ENCODE measurements at places on chromosomes 5 and 9.

DNA sequence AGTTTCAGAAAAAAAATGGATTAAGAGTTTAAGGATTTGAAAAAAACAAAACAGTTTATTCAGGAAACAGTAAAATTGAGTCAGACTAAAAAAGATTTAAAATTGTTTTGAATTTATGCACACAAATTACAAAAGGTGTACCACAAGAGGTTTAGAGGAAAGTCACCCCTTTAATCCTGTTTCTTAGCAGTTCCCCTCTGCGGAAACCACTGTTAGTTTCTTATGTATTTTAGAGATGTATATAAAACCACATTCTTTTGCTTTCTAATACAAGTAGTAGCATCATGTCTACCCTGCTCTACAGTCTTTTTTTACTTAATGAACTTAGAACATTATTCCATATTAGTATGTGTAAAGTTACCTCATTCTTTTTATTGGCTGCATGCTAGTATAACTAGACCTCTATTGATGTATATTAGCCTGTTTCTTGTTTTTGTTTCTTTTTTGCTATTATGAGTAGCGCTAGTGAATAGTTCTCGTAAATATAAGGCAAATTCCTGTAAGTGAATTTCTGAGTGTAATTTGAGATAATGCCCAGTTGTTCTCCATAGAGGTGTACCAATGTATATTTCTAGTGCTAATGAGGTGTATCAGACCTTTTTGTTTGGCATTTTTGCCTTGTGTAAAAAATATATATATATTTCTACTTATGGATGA lies 20.0 kb downstream of the GPBP1 start:
- no peak for DNase-seq

GRCh38 chr9:82082563-82082962 lies 94.0 kb downstream of the SPATA31D1 start:
- DNase-seq: no peak

GRCh38 chr9:92978345-92978875 lies 31.1 kb downstream of the FGD3 start:
- no peak for DNase-seq

GRCh38 chr9:129173296-129174101 lies 4.6 kb downstream of the IER5L start:
- DNase-seq: peak; percentile 57

GRCh38 chr9:95640336-95640735 lies 123.6 kb upstream of the PTCH1 start:
- no peak for DNase-seq

GRCh38 chr5:159804121-159804520 lies 112.2 kb upstream of the ADRA1B start:
- no peak for DNase-seq

DNA sequence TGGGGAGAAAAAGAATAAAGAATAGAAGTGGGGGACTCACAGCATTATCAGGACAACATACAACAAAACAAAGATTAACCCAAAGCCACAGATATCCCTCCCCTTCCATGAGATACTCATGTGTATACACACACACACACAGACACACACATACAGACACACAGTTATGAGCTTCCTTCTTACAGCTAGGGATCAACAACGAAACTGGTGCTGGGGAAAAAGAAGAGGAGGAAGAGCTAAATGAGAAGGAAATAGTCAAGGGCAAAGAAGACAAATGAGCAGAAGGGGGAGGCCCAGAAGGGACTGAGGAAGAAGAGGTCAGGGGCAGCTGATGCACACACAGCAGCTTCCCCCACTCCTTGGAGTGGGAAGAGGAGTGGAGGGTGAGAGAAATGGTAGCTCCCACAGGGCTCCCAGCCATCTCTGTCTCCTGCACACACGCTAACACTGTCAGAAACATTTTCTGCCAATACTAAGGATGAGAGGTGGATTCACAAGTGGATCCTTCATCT lies 66.2 kb downstream of the SIL1 start:
- no peak for DNase-seq

DNA sequence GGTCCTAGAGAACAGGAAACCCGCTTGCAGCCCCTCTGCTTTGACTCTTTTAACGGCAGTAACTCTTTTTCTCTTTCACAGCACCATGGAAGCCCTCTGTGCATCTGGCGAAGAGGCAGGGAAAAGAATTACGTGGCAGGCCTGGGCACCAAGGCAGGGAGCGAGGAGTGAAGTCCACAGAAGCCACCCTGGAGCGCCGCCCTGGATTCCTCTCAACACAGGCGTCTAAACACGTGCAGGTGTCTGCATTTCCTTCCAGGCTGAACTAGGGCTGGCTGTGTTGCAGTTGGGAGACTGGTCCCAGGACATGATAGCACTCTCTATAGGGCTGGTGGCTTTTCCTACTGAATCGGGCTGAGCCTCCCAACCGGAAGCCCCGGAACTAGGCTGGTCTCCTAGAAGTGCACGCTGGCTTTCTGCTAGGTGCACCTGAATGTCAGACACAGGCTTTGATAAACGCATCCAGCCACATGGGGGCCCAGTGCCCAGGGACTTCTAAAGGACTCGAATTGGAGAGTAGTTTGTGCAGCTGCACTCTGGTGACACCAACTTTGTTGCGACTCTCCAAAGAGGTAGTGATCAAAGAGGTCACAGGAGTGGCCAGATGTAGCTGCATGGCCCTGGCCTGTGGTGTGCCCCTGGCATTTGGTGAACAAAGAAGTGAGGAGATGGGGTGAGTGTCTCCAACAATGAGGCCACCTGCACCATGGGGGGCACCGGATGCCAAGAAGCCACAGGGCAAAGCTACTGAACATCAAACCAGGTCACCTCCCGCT lies 54.5 kb downstream of the AK8 start:
- no peak for DNase-seq

- peak; percentile 79 for DNase-seq
These were observed 57.0 kb downstream of the C9orf153 start for GRCh38 chr9:86202338-86202882.

DNA sequence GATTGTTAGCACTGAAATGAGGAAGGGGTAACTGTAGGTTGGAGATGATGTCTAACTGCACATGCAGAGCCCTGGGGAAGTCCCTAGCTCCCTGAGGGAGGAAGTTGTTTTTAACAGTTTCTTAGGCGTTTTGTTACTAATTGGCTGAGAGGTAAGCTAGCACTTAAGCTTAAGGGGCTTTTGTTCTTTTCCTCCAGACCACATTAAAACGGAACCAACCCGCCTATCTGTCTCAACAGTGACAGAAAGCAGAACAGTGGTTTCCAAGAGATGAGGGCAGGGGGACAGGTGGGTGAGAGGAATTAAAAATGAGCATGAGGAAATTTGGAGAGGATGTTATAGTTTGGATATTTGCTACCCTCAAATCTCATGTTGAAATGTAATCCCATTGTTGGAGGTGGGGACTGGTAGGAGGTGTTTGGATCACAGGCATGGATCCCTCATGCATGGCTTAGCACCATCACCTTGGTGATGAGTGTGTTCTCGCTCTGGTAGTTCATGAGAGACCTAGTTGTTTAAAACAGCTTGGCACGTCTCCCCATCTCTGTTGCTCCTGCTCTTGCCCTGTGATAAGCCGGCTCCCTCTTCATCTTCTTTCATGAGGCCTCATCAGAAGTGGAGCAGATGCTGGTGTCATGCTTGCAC lies 38.9 kb downstream of the LYRM7 start:
- DNase-seq: no peak

- DNase-seq: no peak
These were observed 337.4 kb upstream of the GRIA1 start for GRCh38 chr5:153153086-153153485.

- DNase-seq: no peak
These were observed 175.3 kb downstream of the RFK start for GRCh38 chr9:76218886-76219445.

DNA sequence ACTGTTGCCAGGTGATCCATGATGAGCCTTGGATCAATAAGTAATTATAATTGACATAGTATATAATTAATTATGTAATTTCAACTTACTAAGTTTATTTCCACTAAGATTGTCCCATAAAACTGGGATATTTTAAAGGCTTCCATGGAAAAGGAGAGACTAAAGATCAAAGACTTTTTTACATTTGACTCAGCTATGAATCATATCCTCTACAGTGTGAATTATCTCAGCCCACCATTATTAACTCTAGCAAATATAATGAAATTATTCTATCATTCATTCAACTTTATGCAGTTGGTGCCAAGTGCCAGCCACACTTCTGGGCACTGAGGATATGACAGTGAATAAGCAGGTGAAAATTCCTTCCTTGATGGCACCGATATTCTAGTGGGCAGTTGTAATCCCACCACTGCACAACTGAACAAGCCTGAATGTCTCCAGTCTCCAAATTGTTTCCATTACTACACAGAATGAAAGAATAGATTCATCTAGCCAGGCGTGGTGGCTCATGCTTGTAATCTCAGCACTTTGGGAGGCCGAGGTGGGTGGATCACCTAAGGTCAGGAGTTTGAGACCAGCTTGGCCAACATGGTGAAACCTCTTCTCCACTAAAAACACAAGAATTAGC lies 21.9 kb upstream of the TXN start:
- peak; percentile 21 for DNase-seq

GRCh38 chr9:134061019-134061687 lies 6.7 kb downstream of the BRD3 start:
- no peak for DNase-seq

GRCh38 chr5:111076091-111076490 lies 4.6 kb downstream of the TSLP start:
- DNase-seq: no peak

GRCh38 chr9:97980918-97981845 lies 2.0 kb upstream of the ANP32B start:
- no peak for DNase-seq

DNA sequence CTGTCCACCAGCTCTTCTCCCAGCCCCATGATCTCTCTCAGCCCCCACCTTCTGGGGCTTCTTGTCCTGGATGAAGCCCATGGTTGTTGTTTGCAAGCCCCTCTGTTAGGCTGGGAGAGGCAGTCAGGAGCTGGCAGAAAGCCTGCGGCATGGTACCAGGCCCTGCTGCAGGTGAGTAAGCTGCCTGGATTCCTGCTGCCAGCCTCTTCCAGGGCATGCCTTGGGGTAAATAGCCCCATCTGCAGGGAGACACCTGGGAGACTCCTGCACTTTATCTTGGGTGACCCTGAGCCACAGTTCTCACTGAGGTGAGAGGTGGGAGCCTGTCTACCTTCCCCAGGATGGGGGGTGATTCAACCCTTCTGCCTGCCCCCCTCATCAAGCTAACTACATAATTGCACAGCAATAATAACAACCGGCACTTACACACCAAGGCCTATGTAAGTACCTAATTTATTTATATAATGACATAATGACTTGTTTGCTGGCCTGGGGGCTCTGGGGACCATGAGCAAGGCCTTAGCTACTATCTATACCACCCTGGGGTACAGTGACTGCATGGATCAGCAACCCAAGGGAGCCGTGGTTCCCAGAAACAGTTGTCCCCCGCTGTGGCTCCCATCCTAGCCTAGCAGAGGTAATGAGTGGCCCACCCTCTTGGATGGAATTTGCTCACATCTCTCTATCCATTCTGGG lies 116.0 kb downstream of the PSD2 start:
- DNase-seq: no peak

GRCh38 chr5:157610990-157611389 lies 35.4 kb upstream of the ADAM19 start:
- DNase-seq: no peak

DNA sequence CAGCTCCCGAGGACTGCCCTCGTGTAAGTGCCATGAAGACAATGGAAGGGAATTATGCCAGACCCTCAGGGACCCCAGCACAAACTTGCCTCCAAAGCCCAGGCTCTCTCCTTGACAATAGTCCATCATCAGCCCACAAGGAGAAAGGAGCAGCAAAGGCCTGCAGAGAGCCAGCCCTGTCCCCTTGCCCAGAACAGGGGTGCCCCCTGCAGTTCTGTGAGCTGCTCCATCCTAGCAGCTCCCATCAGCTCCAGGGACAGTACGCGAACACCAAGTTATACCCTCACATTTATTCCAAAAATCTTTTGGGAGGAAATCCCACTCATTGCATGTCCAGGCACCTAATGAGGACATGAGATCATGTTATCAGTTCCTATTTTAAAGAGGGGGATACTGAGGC lies 11.1 kb downstream of the BARX1 start:
- no peak for DNase-seq

GRCh38 chr5:23330726-23331125 lies 176.7 kb upstream of the PRDM9 start:
- no peak for DNase-seq

DNA sequence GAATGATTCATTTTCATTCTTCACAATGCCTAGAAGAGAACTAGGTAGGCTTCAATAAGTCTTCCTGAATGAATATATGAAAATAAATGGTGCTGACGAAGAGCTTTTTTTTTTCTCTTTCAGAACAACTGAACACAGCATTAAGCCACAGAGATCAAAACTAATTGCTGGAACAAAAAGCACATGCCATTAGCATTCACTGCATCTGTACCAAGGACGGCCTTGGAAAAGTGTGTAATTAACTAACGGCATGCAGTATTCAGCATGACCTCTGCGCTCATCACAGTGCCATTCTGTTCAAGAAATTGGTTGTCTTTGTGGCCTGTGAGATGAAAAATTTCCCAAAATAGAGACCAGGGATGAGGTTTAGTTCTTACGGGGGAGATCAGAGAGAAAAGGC lies 99.3 kb downstream of the NUDT12 start:
- DNase-seq: no peak

DNA sequence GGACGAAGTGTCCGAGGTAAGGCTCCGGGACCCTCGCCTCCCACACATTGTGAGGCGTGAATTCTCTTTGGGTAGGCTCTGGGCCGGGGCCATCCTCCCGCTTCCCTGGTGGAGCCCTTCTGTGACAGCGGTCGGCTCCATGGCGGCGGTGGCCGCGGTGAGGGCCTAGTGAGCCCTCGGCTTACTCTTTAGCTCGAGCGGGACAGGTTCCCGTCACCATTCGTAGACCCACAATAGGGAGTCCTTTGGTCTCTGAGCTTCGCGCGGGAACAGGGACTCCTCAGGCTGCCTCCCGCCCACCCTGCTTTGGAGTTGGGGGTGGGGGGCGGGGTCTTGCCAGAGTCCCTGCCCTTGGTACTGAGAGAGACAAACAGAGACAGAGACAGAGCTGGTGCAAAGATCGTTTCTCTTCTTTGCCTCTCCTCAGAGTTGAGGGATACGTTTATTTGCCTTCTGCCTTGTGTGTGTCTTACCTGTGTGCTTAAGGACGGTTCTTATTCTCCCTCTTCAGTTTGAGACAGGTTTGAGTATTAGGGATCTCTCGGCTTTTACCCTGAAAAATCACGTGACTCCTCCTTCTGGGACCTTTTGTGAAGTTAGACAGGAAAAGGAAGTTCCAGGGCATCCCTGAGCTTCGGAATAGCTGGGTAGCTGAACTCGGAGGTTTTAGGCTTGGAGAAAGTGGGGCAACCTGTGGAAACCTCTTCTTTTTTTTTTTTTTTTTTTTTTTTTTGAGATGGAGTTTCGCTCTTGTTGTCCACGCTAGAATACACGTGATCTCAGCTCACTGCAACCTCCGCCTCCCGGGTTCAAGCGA lies 833 bp downstream of the ANKHD1 start:
- peak; percentile 52 for DNase-seq

GRCh38 chr5:4023091-4023752 lies 427.6 kb downstream of the IRX1 start:
- DNase-seq: no peak

GRCh38 chr5:142248853-142249462 lies 75.9 kb downstream of the SPRY4 start:
- DNase-seq: peak; percentile 68

Measured in GM03348 (cell line).